Activated CD4-positive, CD25-positive, alpha-beta regulatory T cell treated with anti-CD3 and anti-CD28 coated beads, Interleukin-2, amount 50 U/mL, for 16 hours (primary cell): ENCODE measurements at places on chromosomes 1 and 21.

GRCh38 chr1:56864430-56864829 is 9.8 kb downstream of the C8A start:
- DNase-seq: no peak

GRCh38 chr1:204873176-204873575 is 2.5 kb downstream of the NFASC start:
- no peak for DNase-seq

DNA sequence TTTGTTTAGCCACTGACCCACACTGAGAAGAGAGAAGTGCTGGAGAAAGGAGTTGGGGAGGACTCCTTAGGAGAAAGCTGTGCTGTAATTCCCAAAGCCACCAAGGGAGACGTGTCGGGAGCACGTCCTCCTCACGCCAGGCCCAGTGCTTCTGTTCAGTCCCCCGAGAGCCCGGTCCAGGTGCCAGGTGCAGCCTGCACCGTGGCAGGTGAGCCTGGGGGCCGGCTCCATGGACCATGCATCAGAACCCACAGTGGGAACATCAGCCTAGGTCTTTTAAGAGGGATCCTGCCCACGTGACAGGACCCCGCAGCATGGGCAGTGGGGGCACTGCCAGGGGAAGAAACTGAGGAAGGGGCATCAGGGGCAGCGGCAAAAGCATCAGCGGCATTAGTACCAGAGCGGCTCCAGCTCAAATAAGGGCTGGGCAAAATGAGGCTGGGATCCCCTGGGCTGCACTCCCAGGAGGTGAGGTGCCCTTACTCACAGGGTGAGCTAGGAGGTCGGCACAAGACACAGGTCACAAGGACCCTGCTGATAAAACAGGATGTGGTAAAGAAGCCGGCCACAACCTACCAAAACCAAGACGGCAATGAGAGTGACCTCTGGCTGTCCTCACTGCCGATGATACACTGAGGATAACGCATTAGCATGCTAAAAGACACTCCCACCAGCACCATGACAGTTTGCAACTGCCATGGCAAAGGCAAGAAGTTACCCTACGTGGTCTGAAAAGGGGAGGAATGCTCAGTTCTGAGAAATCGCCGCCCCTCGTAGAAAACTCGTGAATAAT is 24.6 kb upstream of the PRDM15 start:
- no peak for DNase-seq

GRCh38 chr1:94323311-94324177 is 86.2 kb upstream of the ARHGAP29 start:
- no peak for DNase-seq

GRCh38 chr1:235253219-235253962 is 74.6 kb downstream of the ARID4B start:
- DNase-seq: peak; percentile 24

DNA sequence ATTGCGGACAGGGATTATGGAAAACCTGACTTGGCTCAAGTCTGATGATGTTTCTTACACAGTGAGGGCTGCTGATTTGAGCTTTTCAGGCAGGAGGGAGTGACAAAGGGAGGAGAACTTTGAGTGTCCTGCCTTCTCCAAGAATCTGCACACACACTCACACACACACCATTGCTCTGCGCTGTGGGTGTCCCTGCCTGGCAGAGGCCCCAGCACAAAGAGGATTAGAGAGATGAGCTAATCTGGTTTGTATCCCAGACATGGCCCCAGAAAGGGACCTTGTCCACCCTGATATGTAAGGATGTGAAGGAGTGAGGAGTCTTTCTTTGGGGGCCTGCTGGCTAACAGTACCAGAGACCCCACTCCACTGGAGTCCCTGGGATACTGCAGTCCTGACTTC is 5.9 kb upstream of the WNT2B start:
- DNase-seq: no peak

DNA sequence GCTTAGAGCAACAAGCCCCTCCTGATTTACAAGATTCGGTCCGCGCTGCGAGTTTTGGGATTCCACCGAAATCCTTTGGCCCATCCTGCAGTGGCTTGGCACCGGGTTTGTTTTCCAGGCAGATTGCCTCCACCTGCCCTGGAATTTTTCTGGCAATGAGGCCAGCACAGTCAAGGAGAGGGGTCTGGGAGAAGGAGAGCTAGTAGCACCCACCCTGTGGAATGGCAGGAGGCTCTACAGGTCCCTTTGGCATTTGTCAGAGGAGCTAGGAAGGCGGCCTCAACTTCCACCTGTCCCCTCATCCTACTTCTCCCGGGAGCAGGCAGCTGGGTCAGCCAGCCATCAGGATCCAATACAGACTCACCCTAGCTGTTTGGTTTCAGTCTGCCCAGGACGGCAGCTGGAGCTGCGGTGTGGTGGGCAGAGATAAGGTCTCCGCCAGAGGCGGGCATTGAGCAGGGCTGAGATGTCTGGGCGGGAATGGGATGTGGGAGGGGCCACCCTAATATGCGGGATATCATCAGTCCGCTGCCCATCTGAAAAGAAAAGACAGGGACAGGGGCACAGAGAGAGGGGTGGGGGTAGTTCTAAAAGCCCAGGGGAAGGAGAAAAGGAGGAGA is 37.8 kb upstream of the PRELP start:
- no peak for DNase-seq

- no peak for DNase-seq
Measured at GRCh38 chr1:37085393-37085792, 51.1 kb upstream of the GRIK3 start.

DNA sequence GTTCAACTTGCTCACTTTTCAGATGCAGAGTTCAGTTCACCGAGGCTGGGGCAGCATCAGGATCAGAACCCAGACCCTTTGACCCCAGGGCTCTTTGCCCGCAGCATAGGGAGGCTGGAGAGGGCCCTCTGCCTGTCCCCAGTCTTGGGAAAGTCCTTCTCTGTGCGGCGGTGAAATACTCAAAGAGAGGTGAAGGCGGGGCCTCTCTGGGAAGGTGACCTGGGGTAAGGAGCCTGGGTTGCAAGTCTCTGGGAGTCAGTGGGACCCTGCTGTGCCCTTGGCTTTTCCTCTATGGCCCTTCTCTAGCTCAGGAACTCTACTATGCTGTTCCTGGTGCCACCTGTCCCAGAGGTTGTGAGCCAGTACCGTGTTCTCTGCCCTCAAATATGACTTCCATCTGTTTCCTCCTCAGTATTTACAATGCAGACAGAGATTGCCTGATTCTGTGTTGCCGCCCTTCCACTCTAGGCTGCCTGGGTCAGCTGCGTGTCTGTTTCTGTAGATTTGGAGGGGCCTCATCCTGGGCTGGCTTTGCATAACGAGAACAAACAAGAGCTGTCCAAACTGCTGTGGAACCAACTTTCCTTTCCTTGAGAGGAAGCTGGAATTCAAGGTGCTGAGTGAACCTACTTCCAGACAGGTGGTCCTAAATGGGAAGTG is 18.7 kb upstream of the ZBTB21 start:
- no peak for DNase-seq

- DNase-seq: no peak
Measured at GRCh38 chr1:26994787-26995517, 1.5 kb downstream of the TRNP1 start.

DNA sequence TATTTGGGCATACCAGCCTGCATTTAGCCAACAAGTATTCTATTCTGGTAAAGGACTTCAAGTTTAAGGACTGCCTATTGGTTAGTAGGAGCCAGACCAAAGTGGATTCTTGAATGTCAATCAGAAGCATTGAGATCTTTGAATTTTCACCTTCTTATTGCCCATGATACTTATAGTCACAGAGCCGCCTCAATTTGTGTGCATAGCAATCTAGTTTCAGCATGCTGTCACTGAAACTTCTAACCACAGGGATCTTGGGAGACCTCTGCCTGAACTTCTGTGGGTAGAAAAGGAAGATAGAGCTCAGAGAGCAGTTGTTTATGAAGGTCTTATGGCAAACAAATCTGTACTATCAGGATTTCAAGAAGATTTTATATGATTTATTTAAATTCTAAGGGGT is 501.4 kb upstream of the USP24 start:
- no peak for DNase-seq

DNA sequence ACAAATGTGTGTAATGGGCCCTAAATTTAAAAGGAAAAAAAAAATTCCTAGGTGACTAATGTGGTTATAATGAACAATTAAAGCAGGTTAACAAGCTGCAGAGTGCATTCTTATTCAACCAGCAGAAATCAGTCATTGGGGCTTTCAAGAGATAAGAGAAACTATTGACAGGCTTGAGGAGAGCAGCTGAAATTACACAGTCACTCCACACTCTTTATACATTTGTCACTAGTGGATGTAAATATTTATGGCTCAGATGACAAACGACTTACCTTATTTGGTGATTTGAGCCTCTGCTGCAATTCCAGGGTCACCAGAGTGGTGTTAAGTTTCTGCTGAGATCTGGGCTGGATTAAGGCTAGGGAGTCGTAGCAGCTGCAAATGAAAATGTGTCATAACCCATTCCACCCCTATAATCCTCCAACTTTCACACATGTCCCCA is 896.3 kb downstream of the TTLL7 start:
- DNase-seq: no peak

- no peak for DNase-seq
Measured at GRCh38 chr1:215905493-215906115, 338.5 kb downstream of the KCTD3 start.

GRCh38 chr1:156140879-156141707 is 12.3 kb upstream of the SEMA4A start:
- DNase-seq: no peak

- no peak for DNase-seq
Measured at GRCh38 chr1:35561297-35561971, 3.8 kb downstream of the NCDN start.

- no peak for DNase-seq
Measured at GRCh38 chr1:197173571-197174507, 27.4 kb upstream of the ASPM start.

GRCh38 chr1:240285540-240285939 is 193.9 kb downstream of the FMN2 start:
- no peak for DNase-seq

DNA sequence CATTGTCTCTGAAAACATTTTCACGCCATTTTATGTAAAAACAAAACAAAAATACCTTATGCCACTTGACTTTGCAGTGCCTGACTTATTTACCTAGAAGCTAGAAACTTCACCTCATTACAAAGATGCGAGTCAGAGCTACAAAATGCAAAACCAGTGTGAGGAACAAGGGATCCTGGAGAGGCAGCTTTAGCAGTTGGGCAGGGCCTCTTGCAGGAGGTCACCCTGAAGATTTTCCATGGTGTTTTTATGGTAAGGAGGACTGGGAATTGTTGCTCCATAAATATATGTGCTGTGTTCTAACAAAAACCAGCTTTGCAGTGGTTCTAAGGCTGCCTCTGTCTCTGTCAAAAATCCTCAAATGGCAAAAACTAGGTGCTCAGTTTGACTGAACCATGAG is 36.4 kb upstream of the TARBP1 start:
- DNase-seq: no peak

DNA sequence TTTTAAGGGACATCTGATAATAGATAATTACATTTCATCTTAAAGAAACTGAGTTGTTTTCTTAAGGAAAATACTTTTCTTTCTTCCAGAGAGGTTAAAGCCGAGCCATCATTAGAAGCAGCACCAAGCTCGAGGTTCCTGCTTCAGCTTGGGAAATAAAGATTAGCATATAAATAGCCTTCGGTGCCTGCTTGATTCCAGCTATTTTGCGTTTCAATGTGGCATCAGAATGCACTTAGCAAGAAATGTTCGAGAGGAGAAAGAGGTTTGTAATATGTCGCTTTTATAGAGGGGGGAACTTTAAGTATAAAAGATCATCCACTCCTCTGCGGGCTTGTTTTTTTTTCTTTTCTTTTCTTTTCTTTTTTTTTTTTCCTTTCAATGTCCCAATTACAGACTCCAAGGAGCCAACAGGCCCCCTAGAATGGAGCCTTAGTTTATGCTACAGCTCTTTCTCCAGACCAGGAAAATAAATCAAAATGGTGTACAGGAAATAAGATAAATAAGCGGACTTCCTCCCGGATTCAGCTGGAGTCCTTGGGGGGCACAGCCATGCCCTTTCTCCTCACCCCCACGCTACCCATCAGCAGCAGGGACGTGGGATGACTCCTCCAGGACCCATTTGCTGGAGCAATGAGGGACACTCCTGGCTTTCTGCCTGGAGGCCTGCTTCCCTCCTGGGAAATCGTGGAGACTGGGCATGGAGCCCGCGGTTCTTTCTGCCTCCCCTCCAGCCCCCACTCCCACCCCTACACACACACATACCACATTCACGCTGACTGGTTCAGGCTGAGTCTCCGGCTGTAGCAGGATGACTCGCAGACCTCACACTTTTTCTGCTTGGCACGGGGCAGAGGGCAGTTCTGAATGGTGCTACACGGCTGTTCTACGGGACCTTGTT is 131.6 kb downstream of the RRAGC start:
- no peak for DNase-seq

DNA sequence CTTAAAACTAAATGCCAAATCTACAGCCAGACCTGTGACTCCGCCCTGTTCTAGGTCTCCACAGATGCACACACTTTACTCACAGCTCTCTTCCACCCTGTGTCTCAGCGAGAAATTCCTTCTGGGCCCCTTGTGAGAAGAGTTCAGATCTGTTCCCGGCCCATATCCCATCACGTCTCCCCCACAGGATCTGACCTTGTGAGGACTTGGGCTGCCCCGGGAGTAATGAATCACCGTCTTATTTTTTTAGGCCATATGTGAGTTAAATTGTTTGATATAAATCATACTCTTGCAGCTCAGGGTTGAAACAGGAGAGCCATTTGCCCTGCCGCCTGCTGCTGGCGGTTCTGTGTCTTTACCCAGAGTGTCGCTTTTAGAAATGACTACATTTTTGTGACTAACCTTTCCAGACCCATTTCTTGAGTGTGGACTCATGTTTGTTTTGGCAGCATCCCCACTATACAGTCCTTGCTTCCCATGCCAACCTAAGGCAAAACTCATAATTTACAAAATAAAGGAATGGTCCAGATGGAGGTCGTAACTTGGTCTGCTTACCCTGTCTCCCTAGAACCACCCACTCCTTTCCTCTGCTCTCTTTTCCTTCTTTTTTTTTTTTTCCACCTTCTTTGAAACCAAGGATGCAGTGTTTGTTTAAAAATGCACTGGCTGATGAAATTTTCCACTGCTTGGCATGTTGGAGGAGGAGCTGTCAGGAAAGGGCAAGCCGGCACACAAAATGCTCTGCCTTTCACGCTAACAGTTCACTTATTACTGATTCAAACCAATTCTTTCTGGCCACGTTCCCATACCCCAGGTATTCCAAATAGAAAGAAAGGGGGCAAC is 98.0 kb upstream of the C1orf105 start:
- no peak for DNase-seq

GRCh38 chr1:21677168-21677567 is 8.0 kb upstream of the RAP1GAP start:
- no peak for DNase-seq
